Upper lobe of right lung (tissue), 1 donor: ENCODE measurements at places on chromosomes 3 and 15.

- no peak for DNase-seq
Observed at GRCh38 chr3:2921903-2922302, 188.3 kb downstream of the IL5RA start.

DNA sequence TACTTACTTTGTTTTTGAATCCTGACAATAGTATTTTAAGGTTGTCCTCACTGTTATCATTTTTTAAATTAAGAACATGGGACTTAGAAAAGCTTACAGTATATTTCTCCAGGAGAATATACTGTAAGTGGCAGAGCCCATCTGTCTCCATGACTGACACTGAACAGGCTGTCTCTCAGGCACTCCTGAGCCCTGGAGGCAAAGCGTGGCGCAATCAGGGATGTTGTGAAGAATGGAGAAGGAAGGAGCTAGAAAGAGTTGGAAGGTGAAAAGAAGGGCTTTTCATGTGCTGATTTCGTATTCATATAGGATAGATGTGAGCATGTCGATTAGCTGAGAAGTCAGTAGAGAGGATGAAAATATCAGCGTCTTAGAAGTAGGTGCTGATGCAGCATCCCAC, 41.5 kb downstream of the FGF12 start:
- DNase-seq, result no peak

DNA sequence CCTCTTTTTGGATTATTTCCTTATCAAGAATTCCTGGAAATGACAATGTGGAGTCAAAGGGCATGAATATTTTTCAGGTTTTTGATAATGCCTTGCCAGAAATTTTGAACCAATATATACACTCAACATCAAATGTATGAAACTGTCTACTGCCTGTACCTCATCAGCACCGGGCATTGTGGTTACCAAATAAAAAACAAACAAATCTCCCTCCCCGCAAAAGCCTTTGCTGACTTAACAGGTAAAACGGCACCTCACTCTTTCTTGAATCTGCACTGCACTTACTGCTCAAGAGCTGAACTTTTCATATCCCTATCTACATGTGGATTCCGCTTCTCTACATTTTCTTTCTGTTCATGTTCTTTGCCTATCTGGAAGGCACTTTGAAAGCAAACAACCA, 134.5 kb upstream of the PRICKLE2 start:
- DNase-seq, result no peak

GRCh38 chr3:31181661-31182060, 287.2 kb upstream of the GADL1 start:
- DNase-seq, result no peak

GRCh38 chr15:53351373-53351772, 408.1 kb downstream of the WDR72 start:
- DNase-seq, result no peak

DNA sequence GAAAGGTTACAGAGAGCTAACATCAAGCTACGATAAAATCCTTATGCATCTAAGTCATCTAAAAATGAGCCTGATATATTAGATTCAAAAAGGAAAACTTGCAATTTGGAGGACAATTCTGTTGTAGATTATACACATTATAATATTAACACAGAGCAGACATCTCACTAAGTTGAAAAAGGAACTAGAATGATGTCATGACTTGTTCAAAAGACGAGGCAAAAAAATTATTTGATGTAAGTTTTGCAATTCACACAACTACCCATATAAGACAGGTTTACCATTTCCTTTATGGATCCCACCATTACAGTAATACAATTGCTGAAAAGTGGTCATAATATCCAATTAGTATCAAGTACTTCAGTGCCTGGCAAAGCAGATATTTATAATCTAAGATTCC, 15.9 kb downstream of the SATB1 start:
- no peak for DNase-seq

- DNase-seq, result no peak
Observed at GRCh38 chr3:11703146-11703545, 59.4 kb upstream of the VGLL4 start.

- no peak for DNase-seq
Observed at GRCh38 chr3:20648294-20648693, 462.3 kb upstream of the SGO1 start.

- no peak for DNase-seq
Observed at GRCh38 chr3:170256597-170256996, 34.4 kb downstream of the PRKCI start.

- no peak for DNase-seq
Observed at GRCh38 chr15:80461356-80462095, 57.3 kb downstream of the ARNT2 start.

DNA sequence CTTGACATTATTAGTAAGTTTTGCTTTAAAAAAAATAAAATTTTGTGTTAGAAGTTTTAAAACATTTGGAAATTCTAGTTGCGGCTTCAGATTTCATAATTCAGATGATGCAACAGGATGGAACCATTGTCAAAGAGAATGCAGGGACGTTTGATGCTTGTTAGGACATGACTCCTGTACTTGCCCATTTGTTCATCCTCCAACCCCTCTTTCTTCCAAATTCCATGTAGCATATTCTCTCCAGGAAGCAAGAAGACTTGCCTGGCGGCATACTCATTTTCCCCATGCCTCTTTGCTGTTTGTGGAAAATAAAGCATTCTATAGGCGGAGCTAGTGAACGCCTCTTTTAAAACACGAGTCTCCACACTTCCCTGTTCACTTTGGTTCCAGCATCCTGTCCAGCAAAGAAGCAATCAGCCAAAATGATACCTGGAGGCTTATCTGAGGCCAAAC, at the start of gene CSTA:
CSTA (plus strand) TSS at position 378 of the 453 bp plus-strand sequence; CDS start at position 423, 45 bp downstream.
- no peak for DNase-seq

GRCh38 chr3:151085889-151086483, 522 bp downstream of the MED12L start:
- peak; percentile 66 for DNase-seq

- DNase-seq, result no peak
Observed at GRCh38 chr3:159364511-159364910, 562.7 kb downstream of the MFSD1 start.

GRCh38 chr15:48360841-48361240, 29.6 kb downstream of the DUT start:
- no peak for DNase-seq

DNA sequence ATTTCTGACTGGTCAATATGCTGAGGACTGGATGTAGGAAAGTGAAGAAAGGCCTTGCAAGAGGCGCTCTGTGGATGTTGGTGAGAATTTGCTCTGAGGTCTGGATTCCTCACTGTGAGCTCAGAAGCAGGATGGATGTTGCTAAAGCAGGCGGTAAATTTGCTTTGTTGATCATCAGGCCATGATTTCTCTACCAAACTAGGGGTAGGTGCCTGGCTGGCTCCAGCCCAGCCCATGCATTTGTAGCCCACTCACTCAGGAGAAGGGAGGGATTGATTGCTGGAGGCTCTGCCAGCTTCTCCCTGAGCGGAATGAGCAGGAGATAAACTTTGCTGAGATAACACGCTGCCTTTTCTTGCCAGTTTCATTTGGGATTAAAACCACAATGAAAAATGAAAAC, 44.3 kb upstream of the NTRK3 start:
- DNase-seq, result no peak

DNA sequence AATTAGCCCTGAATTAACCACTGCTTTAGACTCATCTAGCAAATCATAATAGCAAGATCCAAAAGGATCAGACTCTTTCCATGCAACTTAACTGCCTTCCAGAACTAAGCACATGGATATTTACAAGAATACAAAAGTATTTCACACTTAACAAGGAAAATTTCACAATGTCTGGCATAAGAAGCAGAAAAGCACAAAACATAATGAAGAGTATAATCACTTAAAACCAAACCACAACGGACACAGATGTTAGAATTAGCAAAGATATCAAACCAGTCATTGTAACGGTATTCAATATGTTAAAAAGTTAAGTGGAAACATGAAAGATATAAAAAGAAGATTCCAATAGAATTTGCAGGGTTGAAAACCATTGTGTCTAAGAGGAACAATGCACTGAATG, 51.5 kb upstream of the COL6A6 start:
- no peak for DNase-seq

DNA sequence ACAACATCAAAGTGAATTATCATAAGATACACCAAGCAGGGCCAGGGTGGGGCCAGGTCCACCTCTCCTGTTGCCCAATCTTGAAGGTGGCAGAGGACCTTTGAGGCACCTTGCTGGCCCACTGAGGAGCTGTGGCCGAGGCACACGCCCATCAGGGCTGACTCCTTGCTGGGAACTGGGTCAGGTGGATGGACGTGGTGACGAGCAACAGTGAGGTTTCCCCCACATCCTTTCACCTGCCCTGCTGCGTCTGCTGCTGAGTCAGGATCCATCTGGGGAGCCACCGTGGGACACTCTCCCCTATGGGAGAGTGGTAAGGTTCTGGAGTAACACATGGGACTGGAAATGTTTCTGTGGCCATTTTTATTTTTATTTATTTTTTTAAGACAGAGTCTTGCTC, 17.3 kb upstream of the FURIN start:
- DNase-seq, result no peak

- DNase-seq, result peak; percentile 80
Observed at GRCh38 chr15:76206325-76206976, 104.8 kb downstream of the ETFA start.

GRCh38 chr15:91908391-91908790, 54.9 kb downstream of the SLCO3A1 start:
- DNase-seq, result no peak

DNA sequence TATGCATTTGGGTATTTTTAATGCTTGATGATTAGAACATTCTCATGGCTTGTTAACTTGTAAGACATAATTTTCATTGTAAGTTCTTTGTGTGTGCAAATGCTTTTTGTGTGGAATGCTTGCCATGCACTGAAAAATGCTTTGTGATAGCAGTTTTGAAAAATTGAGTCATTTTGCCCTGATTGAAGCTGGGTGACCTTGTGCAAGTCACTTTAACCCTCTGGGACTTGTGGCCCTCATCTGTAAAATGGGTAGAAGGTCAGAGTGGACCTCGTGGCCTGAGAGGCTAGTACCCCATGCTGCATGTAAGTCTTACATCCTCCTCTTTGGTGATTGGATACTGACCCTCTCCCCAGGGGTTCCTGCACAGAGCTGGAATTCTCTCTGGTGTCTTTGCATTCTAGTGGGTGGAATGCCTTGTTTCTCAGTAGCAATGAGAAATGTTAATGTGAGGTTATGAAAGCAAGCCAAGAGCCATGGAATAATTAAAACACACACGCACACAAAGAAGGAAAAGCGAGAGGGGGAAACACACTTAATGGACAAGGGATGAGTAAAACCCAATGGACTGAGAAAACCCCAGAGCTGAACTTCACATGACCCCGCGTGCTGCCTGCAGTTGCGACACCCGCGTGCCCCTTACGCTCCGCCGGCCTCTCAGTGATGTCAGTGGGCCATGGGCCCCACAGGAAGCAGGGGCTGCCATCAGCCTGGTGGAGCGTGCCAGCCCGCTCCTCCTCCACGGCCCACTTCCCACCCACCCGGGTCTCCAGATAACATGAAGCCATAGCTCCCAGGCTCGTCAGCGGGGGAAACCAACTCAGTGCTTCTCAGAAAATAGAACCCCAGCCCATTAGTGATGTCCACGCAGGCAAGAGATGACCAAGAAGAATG, 44.0 kb downstream of the SMAD3 start:
- peak; percentile 76 for DNase-seq

DNA sequence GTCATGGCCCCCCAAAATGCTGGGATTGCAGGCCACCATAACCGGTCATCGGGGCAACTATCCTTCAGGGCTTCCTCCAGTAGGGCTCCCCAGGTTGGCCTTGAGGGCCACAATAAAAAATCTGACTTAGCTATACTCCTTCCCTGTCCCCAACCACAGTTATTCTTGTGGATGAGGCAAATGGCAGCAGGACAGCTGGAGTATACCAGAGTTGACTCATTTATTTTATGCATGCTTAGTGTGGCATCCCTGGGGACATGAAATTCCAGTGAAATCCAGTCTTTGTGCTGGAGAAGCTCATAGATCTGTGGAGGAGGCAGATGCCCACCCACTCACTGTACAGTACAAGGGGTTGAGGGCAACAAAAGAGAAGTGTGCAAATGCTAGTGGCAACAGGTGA, 109.5 kb downstream of the RORA start:
- no peak for DNase-seq

DNA sequence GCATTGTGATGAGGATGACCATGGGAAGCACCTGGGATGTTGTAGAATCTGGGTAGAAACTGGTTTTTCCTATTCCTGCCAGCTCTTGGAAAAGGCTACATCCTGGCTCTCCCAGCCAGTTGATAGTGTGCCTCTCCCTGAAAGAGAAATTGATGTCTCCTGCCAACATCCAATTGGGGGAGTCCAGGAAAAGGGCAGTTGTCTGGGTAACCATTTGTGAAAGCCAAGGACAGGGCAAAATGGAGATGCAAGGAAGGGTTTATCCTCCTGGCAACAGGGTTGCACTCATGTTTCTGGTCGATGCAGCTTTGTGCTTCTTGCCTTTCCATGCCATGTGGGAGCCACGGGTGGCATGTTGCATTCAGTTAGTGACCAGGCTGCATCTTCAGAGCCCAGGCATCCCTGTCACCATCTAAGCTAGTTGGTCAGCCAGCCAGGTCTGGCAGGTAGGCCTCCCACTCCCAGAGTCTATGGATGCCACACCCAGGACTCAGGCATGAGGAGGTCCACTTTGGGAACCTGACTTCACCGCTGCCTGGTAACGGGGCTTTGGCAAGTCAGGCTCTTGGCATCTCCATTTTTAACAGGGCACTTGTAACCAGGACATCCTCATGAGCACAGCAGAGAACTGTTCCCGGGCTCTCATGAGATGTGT, 153.5 kb downstream of the DNAJB8 start:
- DNase-seq, result no peak

- DNase-seq, result no peak
Observed at GRCh38 chr3:146823622-146824021, 218.5 kb upstream of the PLSCR5 start.

DNA sequence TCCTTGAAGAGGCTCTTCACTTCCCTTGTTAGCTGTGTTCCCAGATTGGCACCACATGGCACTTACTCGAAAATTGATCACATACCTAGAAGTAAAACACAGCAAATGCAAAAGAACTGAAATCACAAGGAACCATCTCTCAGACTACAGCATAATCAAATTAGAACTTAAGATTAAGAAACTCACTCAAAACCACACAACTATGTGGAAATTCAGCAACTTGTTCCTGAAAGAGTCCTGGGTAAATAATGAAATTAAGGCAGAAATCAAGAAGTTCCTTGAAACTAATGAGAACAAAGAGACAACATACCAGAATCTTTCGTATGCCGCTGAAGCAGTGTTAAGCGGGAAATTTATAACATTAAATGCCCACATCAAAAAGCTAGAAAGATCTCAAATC, 566.3 kb upstream of the TGFBR2 start:
- DNase-seq, result no peak

DNA sequence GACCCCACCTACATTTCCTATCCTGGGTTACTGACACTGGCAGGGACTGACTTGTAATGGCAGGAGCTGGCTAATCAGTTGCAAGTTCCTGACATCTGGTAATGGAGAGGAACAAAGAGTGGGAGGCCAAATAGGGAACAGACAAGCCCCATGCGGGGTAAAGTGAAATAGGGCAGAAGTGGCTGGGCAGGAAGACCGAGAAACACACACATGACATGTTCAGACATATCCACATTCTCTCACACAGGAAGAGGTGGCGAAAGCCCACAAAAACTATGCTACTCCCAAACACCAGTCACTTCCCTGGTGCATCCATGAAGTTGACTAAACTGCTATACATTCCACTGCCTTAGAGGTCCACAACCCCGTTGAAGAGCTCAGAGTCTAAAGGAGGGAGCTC, 394.1 kb upstream of the TBL1XR1 start:
- peak; percentile 64 for DNase-seq

GRCh38 chr15:34336991-34337556, 507 bp downstream of the SLC12A6 start:
- DNase-seq, result no peak

GRCh38 chr3:106824856-106825255, 552.4 kb upstream of the CCDC54 start:
- no peak for DNase-seq

- no peak for DNase-seq
Observed at GRCh38 chr3:47475029-47475569, 642 bp downstream of the SCAP start.
